Right hindlimb (tissue), 1 donor: ENCODE measurements at places on chromosomes 5 and 9.

DNA sequence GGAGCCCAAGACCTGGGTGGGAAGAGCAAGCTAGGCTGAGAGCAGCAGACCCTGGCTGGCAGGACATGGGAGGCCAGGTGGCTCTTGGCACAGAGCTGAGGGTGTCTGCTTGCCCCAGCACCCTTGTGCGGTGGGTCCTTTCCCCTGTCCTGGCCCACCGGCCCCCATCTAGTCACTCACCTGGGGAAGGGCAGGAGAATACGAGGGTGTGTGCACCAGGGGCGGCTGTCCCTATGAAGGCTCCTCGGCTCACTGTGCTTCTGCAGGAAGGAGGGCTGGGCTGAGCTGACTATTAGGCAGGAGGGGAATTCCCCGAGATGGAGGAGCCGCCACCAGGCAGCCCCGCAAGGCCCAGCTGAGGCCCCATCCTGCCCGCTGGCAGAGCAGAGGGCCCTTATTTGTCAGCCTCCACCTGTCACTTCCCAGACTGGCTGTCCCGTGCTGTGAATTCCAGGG lies 6.1 kb upstream of the TNIP1 start:
- DNase-seq = no peak

DNA sequence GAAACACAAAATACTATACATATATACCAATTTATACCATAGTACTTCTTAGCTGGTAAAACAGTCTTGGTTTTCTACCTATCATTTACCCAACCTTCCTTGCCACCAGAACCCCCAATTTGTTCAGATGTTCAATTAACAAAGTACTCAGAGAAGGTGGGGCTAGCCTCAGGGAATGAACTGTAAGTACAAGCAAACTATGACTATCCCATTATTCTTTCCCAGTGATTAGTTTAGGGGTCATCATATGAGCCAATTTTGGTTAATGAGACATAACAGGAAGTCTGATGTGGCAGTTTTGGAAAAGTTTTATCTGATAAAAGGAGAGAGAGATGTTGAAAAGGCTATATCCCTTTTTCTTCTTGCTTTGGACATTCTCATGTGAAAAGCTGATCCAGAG lies 125.8 kb downstream of the DTWD2 start:
- no peak for DNase-seq

DNA sequence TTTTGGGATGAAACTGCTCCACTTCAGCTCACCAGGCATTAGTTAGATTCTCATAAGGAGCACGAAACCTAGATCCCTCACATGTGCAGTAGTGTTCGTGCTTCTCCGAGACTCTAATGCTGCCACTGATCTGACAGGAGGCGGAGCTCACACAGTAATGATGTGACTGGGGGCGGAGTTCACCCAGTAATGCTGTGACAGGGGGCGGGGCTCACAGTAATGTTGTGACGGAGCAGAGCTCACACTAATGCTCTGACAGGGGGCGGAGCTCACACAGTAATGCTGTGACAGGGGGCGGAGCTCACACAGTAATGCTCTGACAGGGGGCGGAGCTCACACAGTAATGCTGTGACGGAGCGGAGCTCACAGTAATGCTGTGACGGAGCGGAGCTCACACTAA lies 27.1 kb upstream of the LRRC14B start:
- DNase-seq = peak; percentile 7

DNA sequence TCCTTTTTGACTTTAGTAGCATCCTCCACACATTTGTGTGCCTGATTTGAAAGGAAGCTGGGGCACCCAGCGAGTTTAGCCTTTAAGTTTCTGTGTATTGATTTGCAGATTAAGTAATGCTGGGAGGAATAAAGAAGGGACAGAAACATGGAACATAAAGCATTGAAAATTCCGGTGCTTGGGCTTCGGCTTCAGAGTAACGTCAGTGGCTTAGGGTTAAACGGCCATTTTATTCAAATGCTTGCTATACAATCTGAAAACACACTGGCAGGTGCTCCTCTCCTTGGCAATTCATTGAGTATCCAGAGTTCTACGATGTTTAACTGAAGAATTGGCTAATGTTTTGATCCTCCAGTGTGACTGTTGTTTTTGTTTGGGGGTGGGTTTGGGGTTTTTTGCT lies 58.0 kb upstream of the FSD1L start:
- no peak for DNase-seq

DNA sequence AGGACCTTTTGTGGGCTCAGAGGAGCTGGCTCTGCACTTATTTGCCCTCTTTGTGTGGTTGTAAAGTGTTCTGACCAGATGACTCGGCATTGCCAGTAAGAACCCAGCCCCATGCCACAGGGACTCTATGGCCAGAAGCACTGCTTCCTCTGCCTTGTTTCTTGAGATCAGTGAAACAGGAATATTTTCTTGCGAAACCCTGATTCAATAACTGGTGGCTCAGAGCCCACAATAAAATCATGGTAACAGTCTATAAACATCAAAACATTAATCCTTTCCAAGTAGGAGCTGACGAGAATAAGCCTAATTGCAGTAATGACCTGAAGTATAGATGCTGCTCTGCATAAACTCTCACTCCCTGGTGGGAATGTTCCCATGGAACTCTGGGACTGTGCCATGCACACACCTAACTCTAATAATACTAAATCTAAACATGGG lies 344.3 kb downstream of the ZNF608 start:
- DNase-seq = peak; percentile 25
